ENCODE measurements at places on chromosomes 16 and 17.

DNA sequence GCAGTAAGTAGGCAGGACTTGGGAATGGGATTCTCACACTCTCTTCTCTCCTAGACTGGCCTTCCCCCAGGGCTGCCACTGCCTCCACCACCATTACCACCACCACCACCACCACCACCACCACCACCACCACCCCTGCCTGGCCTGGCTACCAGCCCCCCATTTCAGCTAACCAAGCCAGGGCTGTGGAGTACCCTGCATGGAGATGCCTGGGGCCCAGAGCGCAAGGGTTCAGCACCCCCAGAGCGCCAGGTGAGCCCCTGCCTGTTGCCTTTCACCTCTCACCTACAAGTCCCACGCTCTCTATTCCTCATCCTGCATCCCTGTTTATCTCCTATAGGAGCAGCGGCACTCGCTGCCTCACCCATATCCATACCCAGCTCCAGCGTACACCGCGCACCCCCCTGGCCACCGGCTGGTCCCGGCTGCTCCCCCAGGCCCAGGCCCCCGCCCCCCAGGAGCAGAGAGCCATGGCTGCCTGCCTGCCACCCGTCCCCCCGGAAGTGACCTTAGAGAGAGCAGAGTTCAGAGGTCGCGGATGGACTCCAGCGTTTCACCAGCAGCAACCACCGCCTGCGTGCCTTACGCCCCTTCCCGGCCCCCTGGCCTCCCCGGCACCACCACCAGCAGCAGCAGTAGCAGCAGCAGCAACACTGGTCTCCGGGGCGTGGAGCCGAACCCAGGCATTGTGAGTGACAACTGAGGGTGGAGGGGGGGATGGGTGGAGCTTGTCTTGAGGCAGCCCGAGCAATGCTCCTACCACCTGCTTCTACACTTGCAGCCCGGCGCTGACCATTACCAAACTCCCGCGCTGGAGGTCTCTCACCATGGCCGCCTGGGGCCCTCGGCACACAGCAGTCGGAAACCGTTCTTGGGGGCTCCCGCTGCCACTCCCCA lies 7.9 kb upstream of the TMEM88 start:
- DNase-seq, result no peak

DNA sequence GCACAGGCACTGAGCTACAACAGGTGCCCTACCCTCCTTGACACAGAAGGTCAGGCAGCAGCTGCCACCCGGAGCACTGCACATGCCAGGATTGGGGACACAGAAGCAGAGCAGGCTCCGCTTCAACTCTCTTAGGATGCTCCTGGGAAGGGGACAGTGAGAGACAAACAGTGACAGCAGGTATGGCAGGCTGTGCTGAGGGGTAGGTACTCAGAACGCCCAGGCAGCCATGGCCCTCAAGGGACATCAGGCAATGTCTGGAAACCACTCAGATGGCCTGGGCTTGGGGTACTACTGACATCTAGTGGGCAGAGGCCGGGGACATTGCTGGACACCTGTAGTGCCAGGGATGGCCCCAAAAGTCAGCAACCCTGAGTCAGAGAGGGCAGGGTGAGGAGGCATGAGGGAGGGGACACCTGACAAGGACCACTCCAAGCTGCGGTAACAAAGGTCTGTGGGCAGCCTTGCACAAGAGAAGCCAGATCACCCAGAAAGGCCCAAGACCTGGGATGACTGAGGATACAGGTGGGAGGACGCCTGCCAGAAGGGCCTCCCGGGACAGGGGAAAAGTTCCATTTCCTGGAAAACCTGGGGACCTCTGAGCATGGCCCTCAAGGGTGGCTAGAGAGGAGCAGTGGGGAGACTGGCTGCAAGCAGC lies 21.2 kb downstream of the PEMT start:
- DNase-seq, result peak; percentile 38

DNA sequence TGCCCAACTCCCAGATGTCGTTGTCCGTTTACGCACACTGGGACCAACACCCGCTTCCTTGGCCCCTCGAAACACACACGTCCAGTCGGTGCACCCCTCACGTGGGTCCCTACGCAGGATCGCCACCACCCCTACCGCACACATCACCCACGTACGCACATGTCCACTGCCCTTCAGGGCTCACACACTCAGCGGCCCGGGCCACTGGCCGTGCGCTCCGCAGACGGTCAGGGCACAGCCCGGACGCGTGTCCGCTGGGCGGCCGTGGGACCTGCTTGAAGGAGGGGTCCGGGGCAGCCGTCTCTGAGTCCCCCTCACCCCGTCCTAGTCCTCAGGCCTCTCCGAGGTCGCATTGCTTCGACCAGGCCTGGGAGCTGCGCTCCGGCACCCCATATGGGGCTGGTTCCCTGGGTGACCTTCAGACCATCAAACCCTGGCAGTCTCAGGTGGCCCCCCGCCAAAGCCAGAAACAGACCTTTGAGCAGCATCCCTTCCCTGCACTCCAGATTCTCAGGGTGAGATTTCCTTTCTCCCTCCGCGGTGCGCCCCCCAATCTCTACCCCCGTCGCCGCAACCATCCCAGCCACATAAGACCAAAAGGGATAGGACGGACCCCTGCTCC lies 914 bp upstream of the GPRC5B start:
- no peak for DNase-seq

DNA sequence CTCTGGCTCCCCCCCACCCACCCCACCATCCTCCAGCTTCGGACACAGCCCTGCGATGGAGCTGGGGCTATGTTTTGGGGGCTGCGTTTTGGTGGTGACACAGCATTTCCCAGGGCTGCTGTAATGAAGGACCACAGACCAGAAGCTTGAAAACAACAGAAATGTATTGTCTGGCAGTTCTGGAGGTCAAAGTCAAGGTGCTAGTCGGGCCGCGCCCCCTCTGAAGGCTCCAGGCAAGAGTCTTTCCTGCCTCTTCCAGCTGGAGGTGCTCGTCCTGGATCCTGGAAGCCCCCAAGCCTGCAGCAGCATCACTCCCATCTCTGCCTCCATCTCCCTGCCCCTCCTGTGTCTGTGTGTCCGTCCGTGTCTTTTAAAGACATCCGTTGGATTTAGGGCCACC lies 50.8 kb downstream of the TBC1D16 start:
- DNase-seq, result no peak

DNA sequence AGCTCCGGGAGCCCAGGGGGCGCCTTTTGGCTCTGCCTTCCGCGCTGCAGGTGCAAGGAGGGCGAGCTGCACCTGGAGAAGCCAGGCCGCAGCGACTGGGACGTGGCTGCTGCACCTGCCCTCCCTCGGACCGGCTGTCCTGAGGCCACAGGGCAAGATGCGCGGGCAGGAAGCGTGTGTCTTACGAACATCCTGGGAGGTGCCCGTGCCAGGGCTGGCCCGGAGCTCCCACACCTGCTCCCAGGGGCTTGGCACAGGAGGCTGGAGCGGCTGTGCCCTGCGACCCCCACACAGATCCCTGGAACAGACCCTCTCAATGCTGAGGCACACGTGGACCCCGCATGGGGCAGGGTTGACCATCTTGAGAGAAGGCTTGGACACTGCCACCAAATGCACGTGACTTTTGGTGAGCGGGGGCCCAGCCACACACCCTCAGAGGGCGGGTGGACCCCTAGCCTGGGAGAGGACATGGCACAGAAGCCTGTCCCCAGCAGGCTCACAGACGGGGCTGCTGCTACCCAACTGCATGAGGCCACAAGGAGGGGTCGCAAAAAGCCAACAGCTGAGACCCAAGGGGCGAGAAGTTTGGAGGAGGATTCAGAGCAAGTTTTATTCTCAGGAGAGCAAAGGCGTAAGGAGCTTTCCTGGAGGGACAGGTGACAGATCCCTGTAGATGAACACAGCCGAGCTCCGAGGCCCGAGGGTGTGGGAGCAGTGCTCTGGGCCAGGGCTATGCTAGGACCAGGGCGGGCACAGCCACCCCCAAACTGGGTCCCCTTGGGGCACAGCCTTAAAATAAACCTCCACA lies 11.4 kb downstream of the NDUFAF8 start:
- DNase-seq, result no peak

DNA sequence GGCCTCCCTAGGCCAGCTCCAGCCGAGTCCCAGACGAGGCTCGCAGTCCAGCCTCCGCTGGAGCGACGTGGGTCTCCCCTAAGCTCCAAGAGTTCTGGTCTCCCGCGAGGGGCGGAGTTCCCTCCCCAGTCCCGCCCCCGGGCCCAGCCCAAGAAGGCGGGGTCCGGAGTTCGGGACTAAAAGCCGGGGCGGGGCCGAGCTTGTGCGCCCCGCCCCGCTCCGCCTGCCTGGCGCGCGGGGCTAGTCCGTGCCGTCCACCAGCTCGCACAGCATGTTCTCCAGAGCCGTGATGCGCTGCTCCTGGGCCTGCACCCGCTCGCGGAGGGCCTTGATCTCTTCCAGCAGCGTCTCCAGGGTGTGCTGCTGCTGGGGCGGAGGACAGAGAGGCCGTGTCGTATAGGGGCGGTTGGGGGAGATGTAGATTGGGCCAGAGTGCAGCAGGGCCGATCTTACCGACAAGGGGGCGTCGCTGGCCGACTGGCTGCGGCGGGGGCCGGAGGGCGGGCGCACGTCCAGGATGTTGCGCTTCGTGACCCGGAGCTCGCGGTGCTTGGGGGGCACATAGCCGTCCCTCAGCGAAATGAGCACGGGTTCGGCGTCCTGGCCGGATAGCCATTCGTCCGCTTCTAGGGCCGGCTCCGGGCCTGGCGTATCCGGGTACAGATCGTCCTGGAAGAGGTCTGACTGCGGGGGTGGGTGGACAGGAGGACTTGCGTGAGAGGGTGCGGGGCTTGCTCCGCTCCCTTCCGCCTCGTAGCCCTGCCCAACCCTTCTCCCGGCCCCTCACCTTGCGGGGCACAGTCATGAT lies 7.0 kb downstream of the CORO6 start:
- peak; percentile 62 for DNase-seq

- no peak for DNase-seq
These were observed 59.6 kb upstream of the CACNG5 start for GRCh38 chr17:66775271-66775670.

DNA sequence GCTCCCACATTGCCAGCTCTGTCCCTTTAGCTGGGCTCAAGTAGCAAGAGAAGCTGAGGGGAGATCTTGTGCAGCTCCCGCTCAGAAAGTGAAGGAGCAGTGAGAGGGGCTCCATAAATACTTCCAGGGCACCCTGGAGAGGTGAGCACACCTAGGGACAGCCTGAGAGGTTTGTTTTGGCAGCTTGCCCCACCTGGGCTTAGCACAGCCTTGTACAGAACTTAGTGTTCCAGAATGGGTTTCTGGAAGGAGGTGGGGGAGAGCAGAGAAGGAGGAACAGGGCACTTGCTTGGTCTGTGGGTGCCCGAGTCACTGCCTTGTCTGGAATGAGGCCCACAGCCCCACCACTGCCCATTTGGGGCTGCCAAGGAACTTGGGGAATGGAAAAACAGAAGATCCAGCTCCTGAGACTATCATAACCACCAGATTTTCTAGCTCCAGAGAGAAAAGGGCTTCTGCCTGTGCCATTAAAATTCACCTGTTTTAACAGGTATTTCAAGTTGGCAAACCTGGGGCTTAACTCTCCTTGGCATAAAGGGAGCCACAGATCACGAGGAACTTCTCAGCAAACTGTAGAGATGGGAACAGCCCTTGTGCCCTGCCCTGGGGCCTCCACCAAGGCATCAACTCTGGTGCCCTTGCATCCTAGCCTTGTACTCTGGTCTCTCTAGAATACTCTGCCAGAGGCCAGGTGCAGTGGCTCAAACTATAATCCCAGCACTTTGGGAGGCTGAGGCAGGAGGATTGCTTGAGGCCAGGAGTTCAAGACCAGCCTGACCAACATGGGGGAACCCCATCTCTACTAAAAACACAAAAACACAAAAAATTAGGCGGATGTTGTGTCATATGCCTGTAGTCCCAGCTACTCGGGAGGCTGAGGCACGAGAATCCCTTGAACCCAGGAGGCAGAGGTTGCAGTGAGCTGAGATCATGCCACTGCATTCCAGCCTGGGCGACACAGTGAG lies 1.9 kb downstream of the PRR15L start:
- DNase-seq, result peak; percentile 88

DNA sequence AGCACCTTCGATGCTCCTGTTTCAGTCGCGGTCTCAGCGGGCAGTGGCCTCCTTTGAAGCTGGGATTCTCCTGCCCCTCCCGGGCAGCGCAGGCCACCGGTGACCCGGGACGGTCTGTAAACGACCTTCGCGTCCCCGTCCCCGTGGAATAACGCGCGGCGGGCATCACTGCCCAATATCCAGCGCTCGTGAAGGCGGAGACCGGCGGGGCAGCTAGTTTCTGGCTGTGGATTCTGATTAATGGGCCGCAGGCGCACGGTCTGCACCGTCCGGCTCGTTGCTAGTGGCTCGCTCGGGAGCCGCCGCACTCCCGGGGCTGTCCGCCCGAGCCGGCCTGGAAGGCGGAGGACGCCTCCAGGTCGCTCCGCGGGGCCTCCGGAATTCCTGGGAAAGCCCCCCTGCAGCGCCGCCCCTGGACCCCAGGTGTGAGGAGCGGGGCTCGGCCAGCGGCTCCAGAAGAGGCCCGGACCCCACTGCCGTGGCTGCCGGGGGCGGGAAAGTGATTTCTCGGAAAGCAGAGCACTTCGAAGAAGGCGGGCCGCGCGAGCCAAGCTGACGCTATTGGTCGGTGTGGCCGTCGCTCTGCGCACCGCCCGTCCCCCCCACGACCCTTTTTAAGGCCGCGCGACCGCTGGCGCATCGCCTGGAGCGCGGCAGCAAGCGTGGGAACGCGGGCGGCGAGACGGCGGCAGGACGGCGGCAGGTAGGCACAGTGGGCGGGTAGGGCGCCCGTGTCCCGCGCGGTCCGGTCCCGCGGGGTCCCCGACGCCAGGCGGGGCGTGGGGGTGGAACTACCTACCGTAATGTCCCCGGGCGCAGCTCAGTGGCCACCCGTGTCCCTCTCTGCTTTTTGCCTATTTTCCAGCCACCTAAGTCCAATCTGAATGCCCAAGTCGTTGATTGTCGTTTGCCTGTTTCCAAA lies at the start of gene IRF8:
Gene IRF8 (plus strand): TSS at position 642 of the 922 bp plus-strand sequence. CDS start 3,854 bp downstream, outside the sequence.
- no peak for DNase-seq

DNA sequence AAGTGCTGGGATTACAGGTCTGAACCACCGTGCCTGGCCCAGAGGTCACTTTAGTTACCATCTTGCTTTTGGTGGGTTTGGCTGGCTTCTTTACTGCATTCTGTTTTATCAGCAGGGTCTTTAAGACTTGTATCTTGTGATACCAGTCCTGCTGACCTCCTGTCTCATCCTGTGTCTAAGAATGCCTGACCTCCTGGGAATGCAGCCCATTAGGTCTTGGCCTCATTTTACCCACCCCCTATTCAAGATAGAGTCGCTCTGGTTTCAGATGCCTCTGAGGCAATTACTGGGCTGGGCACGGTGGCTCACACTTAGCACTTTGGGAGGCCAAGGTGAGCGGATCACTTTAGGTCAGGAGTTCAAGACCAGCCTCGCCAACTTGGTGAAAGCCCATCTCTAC lies 63.8 kb downstream of the MFSD11 start:
- DNase-seq, result no peak

- DNase-seq, result no peak
These were observed 4.1 kb downstream of the CISD3 start for GRCh38 chr17:38733982-38734973.

DNA sequence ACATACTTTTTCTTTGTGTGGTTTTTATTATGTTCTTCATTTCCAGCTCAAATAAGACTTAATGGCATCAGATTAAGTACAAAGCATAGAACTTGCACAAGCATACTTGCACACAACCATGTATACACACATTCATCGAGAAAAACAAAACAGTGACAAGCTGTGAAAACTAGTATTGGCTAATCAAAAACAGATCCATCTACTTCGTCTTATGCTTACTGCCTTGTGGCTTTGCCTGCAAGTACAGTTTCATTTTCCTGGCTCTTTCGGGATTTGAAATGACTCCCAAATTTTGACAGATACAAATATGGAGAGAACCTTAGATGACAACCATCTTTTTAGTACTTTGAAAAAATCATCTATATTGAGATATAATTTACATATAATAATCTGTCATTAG lies 338.3 kb downstream of the BCAS3 start:
- no peak for DNase-seq

- DNase-seq, result no peak
These were observed 143.3 kb downstream of the STX8 start for GRCh38 chr17:9432134-9432885.

Data from MCF 10A (cell line).